Ascending aorta (tissue), 2 donors: ENCODE measurements at places on chromosomes 2 and 18. TPM values are rescaled to one million over a fixed set of nuclear protein-coding genes. Genes with fewer than 3 reads are reported as not detected.

The SAG gene
- total RNA-seq, result not detected

The SIX2 gene
- total RNA-seq, result 22.2 TPM

DNA sequence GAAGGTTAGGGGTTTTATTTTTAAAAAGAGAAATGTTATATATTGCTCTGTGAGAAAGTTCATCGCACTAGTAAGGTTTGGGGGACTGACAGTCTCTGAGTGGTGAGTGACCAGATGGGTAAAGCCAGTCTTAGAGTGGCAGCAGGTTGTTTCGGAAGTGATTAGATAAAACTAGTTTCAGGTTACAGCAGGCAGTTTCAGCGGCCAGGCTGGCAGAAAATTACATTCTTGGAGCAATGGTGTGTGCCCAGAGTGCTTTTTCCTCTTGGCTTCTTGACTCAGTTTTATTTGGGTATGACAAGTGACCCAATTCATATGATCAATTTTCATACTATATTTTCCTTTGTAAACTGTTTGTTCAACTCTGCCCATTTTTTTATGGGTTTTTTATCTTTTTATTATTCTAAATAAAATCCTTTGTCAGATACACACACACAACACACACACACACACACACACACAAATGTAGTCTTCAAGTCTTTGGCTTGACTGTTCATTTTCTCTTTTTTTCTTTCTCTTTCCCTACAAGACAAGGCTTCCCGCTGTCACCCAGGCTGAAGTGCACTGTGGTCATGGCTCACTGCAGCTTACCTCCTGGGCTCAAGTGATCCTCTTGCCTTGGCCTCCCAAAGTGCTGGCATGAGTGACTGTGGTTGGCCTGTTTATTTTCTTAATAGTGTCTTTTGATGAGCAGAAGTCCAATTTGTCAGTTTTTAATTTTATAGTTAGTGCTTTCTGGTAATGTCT lies 30.9 kb downstream of the RALBP1 start:
- no peaks in the 10 kb centered on the region for H3K36me3 ChIP-seq
- no peaks in the 10 kb centered on the region for H3K27me3 ChIP-seq
- DNase-seq, result no peak

GRCh38 chr18:35969676-35970075 lies 2.8 kb upstream of the RMP24 start:
- H3K36me3 ChIP-seq, result no peaks in the 10 kb centered on the region
- peaks cover 19% of the 10 kb centered on the region for H3K4me1 ChIP-seq
- no peak for DNase-seq
- no peak overlapping the region for H3K27ac ChIP-seq

GRCh38 chr2:102278720-102279390 lies 32.5 kb upstream of the IL1RL1 start:
- H3K27ac ChIP-seq, result no peak overlapping the region
- DNase-seq, result no peak
- no peaks in the 10 kb centered on the region for H3K4me1 ChIP-seq
- H3K4me3 ChIP-seq, result no peak overlapping the region
